PC-3 (cell line): ENCODE measurements at places on chromosomes 16 and 17.

DNA sequence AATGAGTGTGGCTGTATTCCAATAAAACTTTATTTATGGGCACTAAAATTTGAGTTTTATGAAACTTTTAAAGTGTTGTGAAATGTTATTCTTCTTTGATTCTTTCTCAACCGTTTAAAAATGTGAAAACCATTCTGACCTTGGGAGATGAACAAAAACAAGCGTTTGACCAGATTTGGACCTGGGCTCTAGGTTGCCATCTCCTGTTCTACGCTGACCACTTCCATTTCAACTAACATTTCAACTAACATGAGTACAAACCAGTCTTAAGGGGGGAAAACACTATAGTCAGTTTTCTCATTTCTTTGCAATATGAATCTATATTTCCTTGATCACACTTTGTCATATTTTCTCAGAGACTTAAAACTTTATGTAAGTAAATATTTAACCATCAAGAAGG lies 118.4 kb upstream of the IRX5 start:
- no peak for DNase-seq

DNA sequence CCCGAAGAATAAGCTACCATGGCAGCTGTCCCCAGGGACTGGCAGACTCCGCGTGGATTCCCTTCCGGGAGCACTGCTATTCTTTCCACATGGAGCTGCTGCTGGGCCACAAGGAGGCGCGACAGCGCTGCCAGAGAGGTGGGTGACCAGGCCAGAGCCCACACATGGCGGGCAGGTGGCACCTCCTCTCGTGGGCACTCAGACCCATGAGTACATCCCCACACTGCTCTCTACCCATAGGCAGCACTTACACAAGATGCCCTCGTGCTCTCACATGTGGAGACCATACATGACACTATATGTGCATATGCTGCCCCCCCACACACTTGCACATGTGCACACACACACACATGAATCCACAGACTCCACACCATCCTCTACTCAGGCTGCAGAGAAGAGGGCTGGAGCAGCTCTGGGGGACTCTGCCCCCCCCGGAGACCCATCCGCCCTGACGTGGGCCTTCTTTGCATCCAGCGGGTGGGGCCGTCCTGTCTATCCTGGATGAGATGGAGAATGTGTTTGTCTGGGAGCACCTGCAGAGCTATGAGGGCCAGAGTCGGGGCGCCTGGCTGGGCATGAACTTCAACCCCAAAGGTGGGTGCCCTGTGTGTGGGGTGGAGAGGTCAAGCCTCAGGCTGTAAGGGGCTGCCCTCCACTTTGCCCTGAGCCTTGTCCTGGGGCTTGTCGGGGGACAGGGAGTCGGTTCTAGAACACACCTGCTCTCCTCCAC lies 62.9 kb downstream of the MRC2 start:
- DNase-seq: no peak

GRCh38 chr17:76156662-76156991 lies 15.6 kb upstream of the FOXJ1 start:
- no peak for DNase-seq

GRCh38 chr16:69123910-69124309 lies 8.5 kb downstream of the CHTF8 start:
- peak; percentile 73 for DNase-seq

DNA sequence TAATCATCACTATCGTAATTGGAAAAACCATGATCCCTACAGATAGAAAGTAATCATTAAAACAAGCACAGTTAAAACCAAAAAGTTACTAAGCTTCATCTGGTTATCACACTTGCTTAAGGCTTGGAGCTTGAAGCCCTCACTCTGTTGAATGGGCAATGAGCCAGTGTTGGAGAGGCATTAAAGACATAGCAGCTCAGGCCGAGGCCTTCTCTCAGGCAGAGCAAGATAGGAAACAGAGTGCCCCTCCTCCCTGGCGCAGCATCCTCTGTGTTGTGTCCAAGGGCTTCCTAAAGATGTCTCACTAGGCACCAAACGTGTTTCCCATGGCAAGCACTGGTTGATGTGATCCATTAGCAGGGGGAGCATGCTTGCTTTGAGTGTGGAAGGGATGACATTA lies 34.9 kb upstream of the LGALS9 start:
- no peak for DNase-seq

DNA sequence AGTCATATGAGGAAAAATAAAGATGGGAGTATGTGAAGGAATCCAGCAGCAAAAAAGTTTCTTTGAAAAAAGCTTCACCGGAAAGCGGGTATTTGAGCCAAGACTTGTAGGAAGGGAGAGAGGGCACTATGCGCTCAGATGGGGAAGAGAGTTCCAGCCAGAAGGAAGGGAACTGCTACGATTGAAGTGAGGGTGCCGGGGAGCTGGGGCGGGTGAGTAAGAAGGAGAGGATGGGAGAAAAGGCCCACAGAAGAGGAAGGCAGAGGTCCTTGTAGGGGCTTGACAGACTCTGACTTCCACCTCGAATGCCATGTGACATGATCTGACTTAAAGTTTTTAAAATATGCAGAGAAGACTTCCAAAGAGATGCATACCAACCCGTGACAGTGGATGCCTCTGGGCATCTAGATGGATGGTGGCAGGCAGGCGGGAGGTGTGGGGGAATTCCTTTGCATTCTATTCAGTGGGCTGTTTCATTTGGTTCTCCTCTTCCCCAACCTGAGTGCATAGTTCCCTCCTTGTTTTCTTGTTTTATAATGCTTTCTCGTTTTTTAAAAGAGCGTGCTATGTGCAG lies 44.9 kb downstream of the CDRT4 start:
- no peak for DNase-seq

DNA sequence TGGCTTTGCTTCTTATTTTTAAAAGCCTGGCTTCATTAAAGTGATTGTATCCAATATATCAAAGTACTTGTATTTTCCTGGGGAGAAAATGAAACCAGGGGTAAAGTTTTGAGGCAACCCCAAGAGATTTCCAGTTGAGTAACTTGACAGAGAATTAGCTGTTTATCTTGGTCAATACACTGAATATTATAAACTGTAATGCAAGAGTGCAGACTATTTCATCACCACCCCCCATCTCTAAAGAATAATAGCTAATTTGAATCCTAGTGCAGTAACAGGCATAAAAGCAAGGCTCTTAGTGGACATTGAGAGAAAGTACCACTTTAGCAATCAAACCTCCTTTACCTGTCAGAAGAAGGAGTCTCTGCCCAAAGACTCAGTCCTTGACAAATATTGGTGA lies 27.0 kb downstream of the IRX6 start:
- DNase-seq: no peak

GRCh38 chr17:9028202-9028987 lies 7.1 kb downstream of the NTN1 start:
- DNase-seq: no peak
